ENCODE measurements at places on chromosomes 7 and 10. TPM values are rescaled to one million over a fixed set of nuclear protein-coding genes. Genes with fewer than 3 reads are reported as not detected.
A peak's percentile ranks its signal among the peaks of the same experiment; 100 is the strongest.

The NEUROD6 gene
- not detected for total RNA-seq

The PRLHR gene
- not detected for total RNA-seq

The AKR1E2 gene
- 6.5 TPM for total RNA-seq

The DNAJB9 gene
- 11.3 TPM for total RNA-seq

The FAM3C gene
- total RNA-seq, result 21.8 TPM

The XRCC2 gene
- 10.9 TPM for total RNA-seq

The CDK6 gene
- total RNA-seq, result 99.8 TPM

The LBX1 gene
- total RNA-seq, result not detected

DNA sequence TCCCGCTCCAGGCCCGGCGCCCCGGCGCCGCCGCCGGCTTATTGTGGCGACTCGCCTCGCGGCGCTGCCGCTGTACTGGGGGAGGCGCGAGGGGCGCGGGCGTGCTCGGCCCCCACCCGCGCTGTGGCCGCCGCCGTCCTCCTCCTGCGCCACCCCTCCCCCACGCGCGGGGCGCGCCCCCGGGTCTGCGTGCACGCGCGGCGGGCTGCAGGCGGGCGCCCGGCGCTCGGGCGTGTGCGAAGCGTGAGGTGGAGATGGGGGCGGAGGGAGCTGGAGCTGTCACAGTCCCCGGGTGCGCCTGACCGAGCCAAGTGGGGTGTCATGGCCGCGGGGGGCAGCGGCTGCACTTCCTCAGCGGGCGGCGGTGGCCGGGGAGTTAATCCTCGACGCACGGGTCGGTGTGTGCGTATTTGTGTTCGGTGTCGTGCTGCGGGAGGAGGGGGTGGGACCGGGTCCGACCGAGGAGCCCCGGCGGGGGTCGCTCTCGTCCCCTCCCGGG, 672 bp downstream of the LCOR start:
- H3K36me3 ChIP-seq, result peaks cover 12% of the 10 kb centered on the region
- peak overlapping the region; percentile 92 for H3K4me3 ChIP-seq
- peak; percentile 98 for DNase-seq
- no peaks in the 10 kb centered on the region for H3K27me3 ChIP-seq
- peaks cover 39% of the 10 kb centered on the region for H3K4me1 ChIP-seq
- H3K27ac ChIP-seq, result peak overlapping the region; percentile 94

- no peak overlapping the region for H3K27ac ChIP-seq
- no peaks in the 10 kb centered on the region for H3K4me1 ChIP-seq
- H3K36me3 ChIP-seq, result no peaks in the 10 kb centered on the region
- DNase-seq, result no peak
- no peak overlapping the region for H3K4me3 ChIP-seq
Measured at GRCh38 chr7:78924581-78924980, 528.9 kb downstream of the MAGI2 start.

DNA sequence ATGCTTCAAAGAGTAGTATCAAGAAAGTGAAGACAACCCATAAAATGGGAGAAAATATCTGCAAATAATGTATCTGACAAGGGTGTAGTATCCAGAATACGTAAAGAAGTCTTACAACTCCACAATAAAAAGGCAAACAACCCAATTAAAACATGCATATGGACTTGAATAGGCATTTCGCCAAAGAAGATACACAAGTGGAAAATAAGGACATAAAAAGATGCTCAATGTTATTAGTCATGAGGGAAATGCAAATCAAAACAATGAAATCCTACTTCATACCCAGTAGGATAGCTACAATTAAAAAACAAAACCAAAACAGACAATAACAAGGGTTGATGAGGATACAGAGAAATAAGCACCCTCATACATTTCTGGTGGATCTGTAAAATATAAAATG, 79.2 kb downstream of the NUDCD3 start:
- H3K36me3 ChIP-seq, result peaks cover 42% of the 10 kb centered on the region
- peaks cover 7% of the 10 kb centered on the region for H3K4me1 ChIP-seq
- no peak for DNase-seq
- no peaks in the 10 kb centered on the region for H3K27me3 ChIP-seq
- H3K27ac ChIP-seq, result no peak overlapping the region

- peak overlapping the region; percentile 91 for H3K4me3 ChIP-seq
- peaks cover 54% of the 10 kb centered on the region for H3K36me3 ChIP-seq
- peak overlapping the region; percentile 91 for H3K27ac ChIP-seq
- no peaks in the 10 kb centered on the region for H3K27me3 ChIP-seq
- peak; percentile 84 for DNase-seq
- peaks cover 68% of the 10 kb centered on the region for H3K4me1 ChIP-seq
Measured at GRCh38 chr10:43396061-43396927, 12.7 kb downstream of the HNRNPF start.

DNA sequence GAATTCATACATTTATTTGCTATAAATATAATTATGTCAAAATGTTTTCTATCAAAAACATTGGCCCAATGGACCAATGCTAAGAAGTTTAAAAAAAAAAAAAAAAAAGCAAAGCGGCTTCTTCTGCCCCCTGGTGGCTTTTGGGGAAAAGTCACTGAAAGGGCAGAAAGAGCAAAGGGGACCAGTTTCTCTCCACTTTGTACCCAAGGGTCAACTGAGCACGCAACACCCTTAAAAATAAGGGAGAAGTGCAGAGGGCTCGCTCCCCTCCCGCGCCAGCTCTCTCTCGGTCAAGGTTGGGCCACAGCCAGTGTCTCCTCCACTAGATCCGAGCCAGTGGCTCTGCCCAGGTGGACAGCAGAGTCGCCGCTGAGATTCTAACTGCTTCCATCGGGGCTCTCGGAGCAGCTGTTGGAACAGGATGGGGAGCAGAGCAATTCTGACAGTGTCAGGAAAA, 136.4 kb upstream of the FGFR2 start:
- no peak overlapping the region for H3K4me3 ChIP-seq
- DNase-seq, result no peak
- H3K27me3 ChIP-seq, result peaks cover 28% of the 10 kb centered on the region
- H3K4me1 ChIP-seq, result peaks cover 8% of the 10 kb centered on the region

DNA sequence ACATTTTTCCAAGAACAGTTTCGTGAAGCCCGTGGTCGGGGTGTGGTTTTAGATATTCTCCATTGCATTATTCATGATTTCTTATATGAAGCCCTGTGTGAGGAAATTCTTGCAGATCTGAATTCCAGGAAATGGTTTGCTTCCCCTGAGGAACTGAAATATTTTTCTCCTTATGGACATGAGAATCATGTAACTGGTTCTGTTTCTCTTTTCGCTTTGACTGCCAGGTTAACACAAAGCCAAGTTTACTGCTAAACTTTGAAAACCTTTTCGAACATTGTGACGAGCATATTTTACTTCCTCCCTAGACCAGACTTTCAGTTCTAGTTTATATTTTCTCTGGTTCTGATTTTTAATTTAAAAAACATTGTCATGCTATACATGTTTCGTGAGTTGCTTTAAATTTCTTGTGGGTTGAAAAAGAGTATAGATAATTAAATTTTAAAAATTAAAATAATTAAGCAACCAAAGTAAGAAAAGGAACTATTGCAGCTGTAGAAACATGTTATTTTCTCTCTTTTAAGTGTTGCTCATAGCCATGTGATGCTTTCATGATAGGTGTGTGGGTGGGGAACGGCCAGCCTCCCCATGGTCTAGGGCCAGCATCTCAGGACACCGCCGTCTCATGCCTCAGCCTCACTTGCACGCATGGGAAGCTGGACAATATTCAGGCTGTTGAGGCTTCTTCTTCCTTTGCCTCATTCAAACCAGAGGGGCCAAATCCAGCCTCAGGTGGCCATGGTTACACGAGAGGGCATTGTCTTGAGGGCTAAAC, 97.1 kb downstream of the CREB5 start:
- H3K27ac ChIP-seq, result peak overlapping the region; percentile 26
- no peak for DNase-seq
- peaks cover 5% of the 10 kb centered on the region for H3K4me1 ChIP-seq

- H3K36me3 ChIP-seq, result no peaks in the 10 kb centered on the region
- H3K4me3 ChIP-seq, result no peak overlapping the region
- no peak for DNase-seq
- peaks cover 7% of the 10 kb centered on the region for H3K27me3 ChIP-seq
- no peak overlapping the region for H3K27ac ChIP-seq
Measured at GRCh38 chr7:28623105-28623730, 210.9 kb downstream of the CREB5 start.

DNA sequence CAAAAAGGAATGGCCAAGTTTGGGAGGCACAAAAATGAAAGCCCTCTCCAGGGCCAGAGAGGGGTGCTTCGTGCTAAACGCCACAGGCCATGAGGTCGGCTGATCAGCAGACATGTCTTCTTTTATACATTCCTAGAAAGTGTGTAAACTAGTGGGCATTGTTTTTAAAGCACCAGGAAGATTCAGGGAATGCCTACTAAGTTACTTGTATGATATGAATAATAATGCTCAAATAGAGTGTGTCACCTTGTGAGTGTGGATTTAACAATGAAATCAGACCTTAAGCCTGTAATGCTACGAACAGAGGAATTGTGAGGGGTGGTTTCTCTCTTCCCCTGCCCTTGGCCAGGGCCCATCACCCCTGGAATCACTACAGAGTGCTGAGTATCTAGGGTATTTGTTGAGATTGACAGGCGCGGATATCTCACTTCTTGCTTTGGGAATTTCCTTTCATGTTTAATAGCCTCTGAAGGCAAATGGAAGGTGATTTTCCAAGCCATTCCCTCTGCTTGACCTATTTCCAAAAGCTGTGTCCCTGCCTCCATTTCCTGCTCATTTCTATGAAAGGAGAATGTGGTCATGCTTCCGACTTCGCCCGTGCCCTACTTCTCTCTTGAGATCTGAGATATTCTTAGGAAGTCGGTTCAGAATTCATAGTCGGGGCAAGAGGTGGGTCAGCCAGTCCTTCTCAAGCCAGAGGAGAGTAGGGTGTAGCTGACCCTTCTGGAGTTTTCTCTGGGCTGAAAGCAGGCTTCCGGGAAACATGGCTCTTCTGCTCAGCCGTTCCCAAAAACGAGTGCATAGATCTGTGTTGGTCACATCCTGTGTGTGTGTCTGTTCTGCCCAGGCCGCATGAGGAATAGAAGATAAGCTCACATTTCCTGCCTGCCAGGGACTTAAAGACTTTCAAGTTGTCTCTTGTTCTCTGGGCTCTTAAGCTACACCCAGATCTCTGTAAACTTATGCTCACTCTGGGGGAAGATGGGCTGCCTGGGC, 167.8 kb upstream of the ITGB1 start:
- DNase-seq, result no peak
- H3K27ac ChIP-seq, result peak overlapping the region; percentile 88
- peak overlapping the region; percentile 47 for H3K4me3 ChIP-seq

DNA sequence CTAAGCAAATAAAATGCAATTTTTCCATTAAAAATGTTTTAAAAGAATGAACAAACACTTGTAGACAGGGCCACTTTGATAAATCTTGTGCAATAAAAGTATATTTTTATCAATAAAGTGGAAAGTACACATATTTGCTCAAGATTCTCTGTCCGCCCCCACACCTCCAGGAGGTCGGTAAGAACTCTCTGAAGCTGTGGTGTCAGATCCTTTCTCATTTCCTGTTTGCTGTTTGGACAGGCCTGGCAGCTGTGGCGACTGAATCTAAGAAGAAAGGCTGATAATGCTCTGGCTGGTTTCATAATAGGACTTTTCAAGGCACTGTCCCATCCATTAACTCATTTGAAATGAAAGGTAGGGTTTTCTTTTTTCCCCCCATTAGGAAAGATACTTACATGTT, 15.3 kb upstream of the ASB4 start:
- H3K27me3 ChIP-seq, result no peaks in the 10 kb centered on the region
- no peak overlapping the region for H3K27ac ChIP-seq

GRCh38 chr10:106661767-106662140, 502.8 kb downstream of the SORCS1 start:
- H3K27ac ChIP-seq, result no peak overlapping the region
- DNase-seq, result no peak
- H3K36me3 ChIP-seq, result no peaks in the 10 kb centered on the region
- no peaks in the 10 kb centered on the region for H3K27me3 ChIP-seq
- no peak overlapping the region for H3K4me3 ChIP-seq

DNA sequence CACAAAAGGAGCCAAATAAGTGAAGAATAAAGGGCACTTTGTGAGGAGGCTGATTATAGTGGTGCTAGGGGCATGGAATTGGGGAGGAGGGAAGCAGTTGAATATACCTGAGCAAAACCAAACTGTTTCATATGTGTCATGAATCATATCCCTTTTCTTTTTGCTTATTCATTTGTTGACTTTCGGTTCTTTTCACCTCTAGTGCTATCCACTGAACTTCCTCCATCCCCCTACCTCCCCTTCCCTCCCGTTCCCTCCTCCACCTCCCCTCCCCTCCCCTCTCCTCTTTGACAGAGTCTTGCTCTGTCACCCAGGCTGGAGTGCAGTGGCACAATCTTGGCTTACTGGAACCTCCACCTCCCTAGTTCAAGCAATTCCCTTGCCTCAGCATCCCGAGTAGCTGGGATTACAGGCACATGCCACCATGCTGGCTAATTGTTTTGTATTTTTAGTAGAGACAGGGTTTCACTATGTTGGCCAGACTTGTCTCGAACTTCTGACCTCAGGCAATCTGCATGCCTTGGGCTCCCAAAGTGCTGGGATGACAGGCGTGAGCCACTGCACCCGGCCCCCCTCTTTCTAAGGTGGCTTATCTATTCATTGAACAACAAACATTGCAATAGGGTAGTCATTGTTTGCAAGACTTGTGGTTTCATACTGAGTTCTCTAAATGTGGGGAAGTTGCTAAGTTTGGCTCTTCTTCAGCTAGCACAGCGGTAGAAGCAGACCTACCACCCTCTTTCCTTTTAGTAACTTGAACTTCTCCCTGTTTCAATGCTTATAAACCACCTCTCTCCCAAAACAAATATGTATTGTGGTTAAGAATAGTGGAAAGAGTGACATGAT, 150.4 kb upstream of the PRPS1L1 start:
- no peaks in the 10 kb centered on the region for H3K36me3 ChIP-seq
- peaks cover 2% of the 10 kb centered on the region for H3K27me3 ChIP-seq
- peaks cover 2% of the 10 kb centered on the region for H3K4me1 ChIP-seq
- no peak overlapping the region for H3K27ac ChIP-seq
- DNase-seq, result no peak

GRCh38 chr7:113698556-113699220, 220.1 kb downstream of the PPP1R3A start:
- DNase-seq, result no peak
- H3K4me1 ChIP-seq, result no peaks in the 10 kb centered on the region
- H3K27ac ChIP-seq, result no peak overlapping the region

- no peaks in the 10 kb centered on the region for H3K27me3 ChIP-seq
- H3K4me3 ChIP-seq, result no peak overlapping the region
- peaks cover 33% of the 10 kb centered on the region for H3K4me1 ChIP-seq
Measured at GRCh38 chr7:132519936-132520335, 56.3 kb downstream of the PLXNA4 start.

- DNase-seq, result peak; percentile 94
- H3K4me3 ChIP-seq, result peak within 1 kb of the TSS; percentile 95
- H3K27me3 ChIP-seq, result peaks cover 31% of the 10 kb centered on the region
- peaks cover 19% of the 10 kb centered on the region for H3K4me1 ChIP-seq
- H3K27ac ChIP-seq, result peak within 1 kb of the TSS; percentile 84
Measured at GRCh38 chr7:123534383-123535260, at the start of gene IQUB. Gene IQUB, minus strand, starts transcription at chr7:123534595. Its CDS starts 22,255 bp downstream, at chr7:123512340.

GRCh38 chr10:78217336-78217735, 183.7 kb downstream of the RPS24 start:
- no peaks in the 10 kb centered on the region for H3K36me3 ChIP-seq
- no peak for DNase-seq
- peaks cover 2% of the 10 kb centered on the region for H3K4me1 ChIP-seq

- no peaks in the 10 kb centered on the region for H3K4me1 ChIP-seq
- DNase-seq, result no peak
- peaks cover 1% of the 10 kb centered on the region for H3K36me3 ChIP-seq
- no peak overlapping the region for H3K27ac ChIP-seq
Measured at GRCh38 chr10:17523246-17523753, 68.9 kb upstream of the ST8SIA6 start.

All from activated naive CD8-positive, alpha-beta T cell treated with anti-CD3 and anti-CD28 coated beads, Interleukin-2, amount 10 ng/mL, durations not matched to agents 7 days and 5 days (primary cell).